RWPE2 (cell line): ENCODE measurements at places on chromosomes 7 and 10.
A peak's percentile ranks its signal among the peaks of the same experiment; 100 is the strongest.

DNA sequence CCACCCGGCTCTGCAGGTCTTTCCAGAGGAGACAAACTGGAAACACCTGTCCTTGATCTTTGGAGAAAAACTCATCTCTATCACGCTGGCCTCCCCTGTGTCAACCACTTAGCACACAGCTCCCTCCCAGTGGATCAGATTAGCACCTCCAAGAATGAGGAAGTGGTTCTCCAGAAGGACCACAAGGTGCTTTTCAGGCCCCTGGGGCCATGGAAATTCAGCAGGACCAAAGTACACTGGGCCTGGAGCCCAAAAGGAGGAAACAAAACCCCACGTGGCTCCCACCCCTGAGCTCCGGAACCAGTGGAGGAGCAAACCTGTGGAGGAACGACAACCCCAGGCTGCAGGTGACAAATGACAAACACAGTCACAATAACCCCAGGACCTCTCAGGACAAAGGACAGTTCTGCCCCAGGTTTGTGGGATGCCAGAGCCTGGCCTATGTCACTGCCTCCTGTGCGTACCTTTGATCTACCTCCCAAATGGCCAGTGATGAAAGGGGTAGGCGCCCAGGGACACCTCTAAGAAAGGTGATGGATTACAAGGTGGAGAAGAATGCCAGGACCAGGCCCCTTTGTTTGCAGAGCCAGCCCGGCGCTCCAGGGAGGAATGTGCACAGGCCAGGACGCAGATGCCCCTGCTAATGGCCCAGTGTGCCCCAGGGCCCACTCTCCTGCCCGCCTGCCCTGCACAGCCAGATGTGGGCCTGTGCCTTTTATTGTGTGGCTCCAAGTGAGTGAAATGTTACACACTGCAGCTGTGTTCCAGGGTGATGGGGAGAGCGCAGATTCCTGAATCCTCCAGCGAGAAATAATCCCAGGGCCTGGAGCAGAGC lies 5.7 kb downstream of the TNS3 start:
- peak overlapping the region; percentile 88 for H3K27ac ChIP-seq
- H3K4me1 ChIP-seq: peaks cover 74% of the 10 kb centered on the region
- H3K27me3 ChIP-seq: no peaks in the 10 kb centered on the region
- H3K36me3 ChIP-seq: peaks cover 33% of the 10 kb centered on the region
- no peak overlapping the region for H3K4me3 ChIP-seq

GRCh38 chr10:77463499-77463898 lies 174.1 kb downstream of the KCNMA1 start:
- no peak overlapping the region for H3K27ac ChIP-seq
- no peak for DNase-seq
- H3K36me3 ChIP-seq: no peaks in the 10 kb centered on the region
- peaks cover 4% of the 10 kb centered on the region for H3K4me1 ChIP-seq
- no peaks in the 10 kb centered on the region for H3K27me3 ChIP-seq
- no peak overlapping the region for H3K4me3 ChIP-seq

DNA sequence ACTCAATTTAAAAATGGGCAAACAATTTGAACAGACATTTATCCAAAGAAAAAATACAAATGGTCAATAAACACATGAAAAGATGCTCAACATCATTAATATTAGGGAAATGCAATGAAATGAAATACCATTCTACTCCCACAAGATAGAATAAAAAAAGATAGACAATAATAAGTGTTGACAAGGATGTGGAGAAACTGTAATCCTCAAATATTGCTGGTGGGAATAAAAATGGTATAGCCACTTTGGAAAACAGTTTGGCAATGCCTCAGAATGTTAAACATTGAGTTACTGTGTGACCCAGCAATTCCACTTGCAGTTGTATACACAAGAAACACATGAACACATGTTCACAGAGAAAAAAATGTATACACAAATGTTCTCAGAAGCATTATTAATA lies 197.6 kb downstream of the RELN start:
- DNase-seq: no peak
- no peak overlapping the region for H3K27ac ChIP-seq
- H3K36me3 ChIP-seq: no peaks in the 10 kb centered on the region
- H3K4me3 ChIP-seq: no peak overlapping the region

GRCh38 chr7:50667789-50668226 lies 102.6 kb upstream of the DDC start:
- H3K27me3 ChIP-seq: no peaks in the 10 kb centered on the region
- H3K27ac ChIP-seq: no peak overlapping the region
- no peaks in the 10 kb centered on the region for H3K36me3 ChIP-seq
- H3K4me3 ChIP-seq: no peak overlapping the region
- peaks cover 21% of the 10 kb centered on the region for H3K4me1 ChIP-seq

GRCh38 chr10:7306147-7306546 lies 104.7 kb downstream of the SFMBT2 start:
- H3K27me3 ChIP-seq: no peaks in the 10 kb centered on the region
- H3K4me3 ChIP-seq: no peak overlapping the region
- no peak for DNase-seq
- H3K27ac ChIP-seq: no peak overlapping the region
- H3K4me1 ChIP-seq: peaks cover 22% of the 10 kb centered on the region

DNA sequence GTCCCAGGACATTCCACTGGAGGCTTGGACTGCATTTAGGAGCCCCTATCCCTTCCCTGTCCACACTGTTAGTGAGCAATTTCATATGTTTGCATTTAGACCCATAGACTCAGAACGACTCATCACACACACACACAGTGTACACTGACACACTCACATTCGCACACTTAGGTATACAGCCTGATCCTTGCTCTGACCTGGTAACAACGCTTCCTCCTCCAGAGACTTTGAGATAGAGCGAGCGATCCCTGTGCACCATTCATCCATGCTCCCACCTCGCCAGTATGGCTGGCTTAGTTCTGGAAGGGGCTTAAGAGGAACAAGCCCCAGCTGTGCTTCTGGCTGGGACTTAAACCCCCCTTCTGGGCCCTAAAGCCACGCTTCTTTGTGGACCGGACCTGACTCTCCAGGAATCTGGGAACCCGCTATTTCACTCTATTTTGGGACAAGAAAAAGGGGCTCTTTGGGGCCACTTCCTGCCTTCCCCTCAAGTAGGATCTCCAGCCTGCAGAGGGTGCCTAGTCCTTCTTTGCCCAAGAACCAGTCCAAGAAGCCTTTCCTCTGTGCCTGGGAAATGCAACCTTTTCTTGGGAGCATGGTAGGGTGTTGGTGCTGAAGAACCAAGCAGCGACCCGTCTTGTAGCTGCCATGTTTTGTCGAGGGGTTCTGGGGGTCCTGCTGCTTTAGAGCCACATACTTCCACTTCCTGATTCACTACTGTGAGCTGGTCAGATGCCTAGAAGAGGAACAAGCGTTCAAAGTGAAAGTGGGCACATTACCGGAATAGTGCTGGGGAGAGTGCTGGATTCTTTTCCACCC lies 1.1 kb upstream of the HOXA13 start:
- H3K27me3 ChIP-seq: no peaks in the 10 kb centered on the region
- H3K4me3 ChIP-seq: peak overlapping the region; percentile 89
- H3K4me1 ChIP-seq: peaks cover 1% of the 10 kb centered on the region
- no peak for DNase-seq
- H3K27ac ChIP-seq: peak overlapping the region; percentile 92
